PC-3 (cell line): ENCODE measurements at places on chromosomes 1 and 21. TPM values are rescaled to one million over a fixed set of nuclear protein-coding genes. Genes with fewer than 3 reads are reported as not detected.

S100A8 gene
- total RNA-seq = 0.29 TPM in 1 of 2 replicates, not detected in the other

MANEAL gene
- 47.6 and 54.1 TPM in 2 replicates for total RNA-seq

HPDL gene
- total RNA-seq = not detected in 2 replicates

SPRR2B gene
- not detected in 2 replicates for total RNA-seq

LDLRAP1 gene
- total RNA-seq = 26.5 and 31.6 TPM in 2 replicates

CAP1 gene
- total RNA-seq = 214 and 243 TPM in 2 replicates

F11R gene
- total RNA-seq = 69.2 and 81.5 TPM in 2 replicates

ADAMTS4 gene
- 0.52 TPM in 1 of 2 replicates, not detected in the other for total RNA-seq

KCTD3 gene
- total RNA-seq = 48.4 and 52.8 TPM in 2 replicates

OR2M3 gene
- not detected in 2 replicates for total RNA-seq

AMY2B gene
- total RNA-seq = 0.23 and 0.98 TPM in 2 replicates

AGO3 gene
- total RNA-seq = 17.7 and 26.3 TPM in 2 replicates

ZP4 gene
- not detected in 2 replicates for total RNA-seq

HES3 gene
- total RNA-seq = not detected in 2 replicates

GPX7 gene
- total RNA-seq = not detected in 2 replicates

PTGS2 gene
- total RNA-seq = 4.9 and 7.9 TPM in 2 replicates

DENND1B gene
- total RNA-seq = 7.4 and 10.9 TPM in 2 replicates

CHRNB2 gene
- not detected in 2 replicates for total RNA-seq

LZIC gene
- total RNA-seq = 27.2 and 32.5 TPM in 2 replicates

RNF187 gene
- 97.7 and 157 TPM in 2 replicates for total RNA-seq

PCAT6 gene
- 0.26 and 1.7 TPM in 2 replicates for total RNA-seq

HP1BP3 gene
- total RNA-seq = 243 and 321 TPM in 2 replicates

SPRR5 gene
- total RNA-seq = not detected in 2 replicates

OR10R2 gene
- not detected in 2 replicates for total RNA-seq

OPRD1 gene
- total RNA-seq = not detected in 2 replicates

C1QTNF12 gene
- total RNA-seq = 2.8 and 3.9 TPM in 2 replicates

MROH9 gene
- not detected in 2 replicates for total RNA-seq

RPTN gene
- total RNA-seq = not detected in 2 replicates

DAB1 gene
- total RNA-seq = not detected in 2 replicates

PPIE gene
- total RNA-seq = 45.1 and 53.6 TPM in 2 replicates

HES5 gene
- total RNA-seq = 0.84 and 1.8 TPM in 2 replicates

IL20 gene
- not detected in 2 replicates for total RNA-seq

PRAMEF10 gene
- total RNA-seq = not detected in 2 replicates

THEM5 gene
- total RNA-seq = not detected in 2 replicates

TSSK3 gene
- not detected in 2 replicates for total RNA-seq

MX2 gene
- total RNA-seq = 0.15 and 0.46 TPM in 2 replicates

FCGR3B gene
- total RNA-seq = not detected in 2 replicates
